ENCODE measurements at places on chromosomes 2 and 18.

DNA sequence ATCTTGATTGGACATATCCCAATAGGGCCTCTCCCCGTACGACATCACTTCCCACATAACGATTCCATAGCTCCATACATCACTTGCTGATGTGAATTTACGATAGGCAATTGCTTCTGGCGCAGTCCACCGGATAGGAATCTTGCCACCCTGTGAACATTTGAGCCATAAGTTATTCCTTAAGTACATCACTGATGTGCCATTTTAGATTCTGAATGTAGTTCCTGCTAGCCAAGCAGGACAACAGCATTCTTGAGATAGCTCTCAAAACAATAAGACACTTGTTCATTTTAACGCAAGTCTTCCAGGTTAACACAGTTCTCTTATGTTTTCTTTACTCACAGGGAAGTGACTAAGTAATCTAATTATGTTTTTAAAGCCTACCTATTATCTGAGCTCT, 138.0 kb downstream of the EPHA4 start:
- no peak for DNase-seq

DNA sequence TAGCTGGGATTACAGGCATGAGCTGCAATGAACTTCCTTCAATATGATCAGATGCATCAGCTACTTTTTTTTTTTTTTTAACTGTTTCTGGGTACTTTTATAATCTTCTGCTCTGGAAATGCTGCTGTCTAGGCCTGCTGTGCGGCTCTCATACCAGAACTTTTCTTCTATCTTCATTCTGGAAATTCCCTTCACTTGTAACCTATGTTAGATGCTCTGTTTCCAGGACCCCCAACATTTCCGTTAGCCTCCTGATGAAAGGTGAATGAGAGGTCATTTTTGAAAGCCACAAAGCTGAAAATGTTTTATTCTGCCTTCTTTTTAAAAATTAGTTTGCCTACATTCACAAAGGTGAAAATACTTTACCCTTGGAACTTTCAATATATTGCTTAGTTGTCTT, 8.6 kb downstream of the AGFG1 start:
- DNase-seq: no peak

- no peak for DNase-seq
Measured at GRCh38 chr18:27602092-27602491, 417.0 kb upstream of the CHST9 start.

GRCh38 chr2:178110681-178111080, 1.6 kb upstream of the RBM45 start:
- no peak for DNase-seq

DNA sequence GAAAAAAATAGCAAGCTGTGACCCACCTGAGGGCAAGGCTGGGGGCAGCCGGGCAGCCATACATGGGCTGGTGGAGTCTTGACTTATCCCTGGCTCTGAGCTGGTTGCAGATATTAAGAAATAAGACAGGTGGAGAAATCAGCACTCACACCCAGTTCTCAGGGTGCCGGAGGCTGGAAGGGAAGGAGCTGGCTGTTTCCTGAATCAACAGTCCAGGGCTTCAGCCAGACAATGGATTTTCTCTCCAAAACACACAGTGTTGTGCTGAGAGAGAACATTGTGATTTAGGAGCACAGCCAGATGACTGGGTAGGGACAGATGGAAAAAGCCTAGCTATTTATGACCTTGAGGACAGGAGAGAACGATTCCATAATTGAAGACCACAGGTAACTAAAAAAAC, 208.8 kb downstream of the LDLRAD4 start:
- DNase-seq: no peak

GRCh38 chr18:13447621-13448334, 229.2 kb downstream of the LDLRAD4 start:
- no peak for DNase-seq

DNA sequence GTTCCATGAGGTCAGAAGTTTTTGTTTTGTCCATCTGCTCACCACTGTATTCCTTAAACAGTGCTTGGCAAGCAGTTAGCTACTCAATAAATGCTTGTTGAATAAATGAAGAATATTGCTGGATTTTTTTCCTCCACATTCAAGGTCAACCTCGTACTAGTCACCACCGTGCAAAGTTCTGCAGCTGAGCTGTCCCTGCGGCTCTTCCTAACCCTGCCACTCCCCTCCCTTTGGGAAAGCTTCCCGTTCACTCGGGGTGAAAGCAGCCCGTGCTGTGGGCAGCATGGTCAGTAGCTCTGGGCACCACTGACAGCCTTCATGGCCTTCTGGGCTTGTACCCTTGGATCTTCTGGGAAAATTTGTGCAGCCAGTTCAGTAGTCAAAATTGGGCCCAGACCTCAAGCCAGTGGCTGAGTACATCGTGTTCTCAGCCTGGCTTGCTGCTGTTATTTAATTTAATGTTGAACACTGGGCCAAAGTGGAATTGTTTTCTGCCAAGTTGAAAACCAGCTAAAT, 469.3 kb upstream of the RAB12 start:
- DNase-seq: no peak

DNA sequence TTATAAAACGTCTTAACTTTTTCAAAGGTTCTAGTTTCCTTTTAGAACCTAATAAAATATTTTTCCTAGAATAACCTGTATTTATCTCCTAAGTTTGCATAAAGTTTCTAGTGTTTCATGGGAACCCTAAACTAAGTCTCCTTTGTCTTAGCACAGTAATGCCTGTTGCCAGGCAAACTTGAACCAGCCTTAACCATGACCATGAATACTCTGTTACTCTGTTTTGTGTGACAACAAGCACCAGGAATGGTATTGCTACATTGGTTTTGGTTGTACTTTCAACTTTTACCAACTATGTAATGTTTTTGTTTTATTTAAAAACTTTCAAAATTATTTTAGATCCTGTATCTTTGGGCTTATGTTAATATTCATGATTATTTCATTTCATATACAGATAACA, 137.6 kb downstream of the CERS6 start:
- DNase-seq: no peak

DNA sequence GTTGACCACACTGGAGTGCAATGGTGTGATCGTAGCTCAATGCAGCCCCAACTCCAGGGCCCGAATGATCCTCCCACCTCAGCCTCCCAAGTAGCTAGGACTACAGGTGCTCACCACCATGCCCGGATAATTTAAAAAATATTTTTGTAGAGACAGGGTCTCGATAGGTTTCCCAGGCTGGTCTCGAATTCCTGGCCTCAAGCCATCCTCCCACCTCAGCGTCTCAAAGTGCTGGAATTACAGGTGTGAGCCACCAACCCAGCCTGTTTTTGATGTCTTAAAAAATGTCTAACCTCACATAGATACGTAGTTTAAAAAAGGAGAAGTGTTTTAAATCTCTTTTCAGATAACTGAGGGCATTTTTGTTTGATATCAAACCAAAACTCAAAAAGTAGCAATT, 37.6 kb downstream of the IMPA2 start:
- no peak for DNase-seq

GRCh38 chr18:58529714-58530354, 99.1 kb downstream of the ALPK2 start:
- peak; percentile 73 for DNase-seq

DNA sequence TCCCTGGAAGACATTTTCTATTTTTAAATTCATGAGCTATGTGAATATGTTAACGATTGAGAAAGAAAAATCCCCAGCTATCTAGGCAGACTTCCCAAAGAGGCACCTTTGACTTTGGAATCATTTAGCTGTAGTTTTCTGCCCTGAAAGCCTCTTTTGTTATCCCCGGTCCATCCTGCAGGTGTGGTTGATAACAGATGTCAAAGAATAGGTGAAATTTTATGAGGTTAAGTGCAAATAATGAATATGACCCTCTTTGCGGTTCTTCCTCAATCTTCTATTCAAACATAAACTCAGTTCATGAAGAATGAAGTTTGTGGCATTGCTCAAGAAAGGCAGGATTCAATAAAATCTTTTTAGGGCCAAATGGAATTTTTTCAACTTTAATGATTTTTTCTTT, 51.6 kb upstream of the ATP8B1 start:
- DNase-seq: no peak

DNA sequence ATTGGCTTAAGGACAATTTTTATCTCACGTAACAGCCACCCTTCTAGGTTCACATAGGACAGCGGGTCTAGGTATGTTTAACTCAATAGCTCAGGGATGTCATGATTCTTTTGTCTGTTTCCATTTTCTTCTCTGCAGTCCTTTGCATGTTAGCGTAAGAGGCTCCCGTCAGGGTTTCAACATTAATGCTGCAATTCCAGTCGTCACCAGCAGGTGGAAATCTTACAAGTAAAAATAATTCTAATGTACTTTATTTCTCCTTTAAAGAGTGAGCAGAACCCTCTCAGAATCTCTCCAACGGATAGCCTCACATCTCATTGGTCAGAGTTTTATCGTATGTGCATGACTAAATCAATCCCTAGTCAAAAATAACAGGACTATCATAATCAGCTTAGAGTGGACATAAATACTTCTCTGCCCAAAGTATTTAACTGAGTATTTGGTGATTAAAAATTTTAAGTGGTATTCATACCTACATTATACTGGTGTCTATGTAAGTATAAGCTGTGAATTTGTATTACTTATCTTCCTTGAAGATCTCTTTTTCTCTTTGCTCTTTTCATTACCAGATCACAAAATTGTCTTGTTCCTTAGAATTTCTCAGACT, 487.2 kb upstream of the GCFC2 start:
- DNase-seq: peak; percentile 49

- no peak for DNase-seq
Measured at GRCh38 chr2:161010503-161011015, 149.7 kb upstream of the TANK start.

DNA sequence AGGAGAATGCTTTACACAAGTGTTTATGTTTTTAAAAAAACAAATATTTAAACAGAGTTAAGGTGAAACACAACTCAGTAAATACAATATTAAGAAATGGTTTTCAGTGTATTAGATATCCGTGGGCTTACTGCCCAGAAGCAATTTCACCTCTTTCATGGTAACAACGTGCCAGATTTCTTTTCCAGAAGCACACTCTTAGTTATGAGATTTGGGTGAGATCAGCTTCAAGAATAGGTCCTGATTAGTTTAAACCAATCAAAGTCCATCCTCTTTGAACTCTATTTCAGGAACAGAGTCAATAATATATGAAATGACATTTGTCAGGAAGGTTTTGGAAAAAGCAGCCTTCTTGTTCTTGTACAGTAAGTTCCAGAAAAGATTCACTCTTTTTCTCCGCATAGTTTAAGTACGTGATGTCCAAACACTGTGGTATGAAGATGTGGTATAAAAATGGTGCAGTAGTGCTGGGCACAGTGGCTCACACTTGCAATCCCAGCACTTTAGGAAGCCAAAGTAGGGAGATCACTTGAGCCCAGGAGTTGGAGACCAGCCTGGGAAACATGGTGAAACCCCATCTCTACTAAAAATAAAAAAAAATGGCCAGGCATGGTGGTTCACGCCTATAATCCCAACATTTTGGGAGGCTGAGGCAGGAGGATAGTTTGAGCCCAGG, 14.7 kb downstream of the USP34 start:
- no peak for DNase-seq

GRCh38 chr2:200404615-200405014, 98.1 kb downstream of the SPATS2L start:
- DNase-seq: no peak

All from activated CD4-positive, alpha-beta T cell treated with anti-CD3 and anti-CD28 coated beads, Interleukin-2, amount 50 U/mL, for 16 hours (primary cell).